ENCODE measurements at places on chromosomes 1 and 21. TPM values are rescaled to one million over a fixed set of nuclear protein-coding genes. Genes with fewer than 3 reads are reported as not detected.

GRCh38 chr1:172457479-172458130 is 13.7 kb upstream of the PIGC start:
- no peak for DNase-seq

GRCh38 chr1:44621841-44622286 is 52.4 kb downstream of the TMEM53 start:
- DNase-seq: no peak

- DNase-seq: no peak
Observed at GRCh38 chr1:22886211-22886610, 86.5 kb downstream of the LACTBL1 start.

DNA sequence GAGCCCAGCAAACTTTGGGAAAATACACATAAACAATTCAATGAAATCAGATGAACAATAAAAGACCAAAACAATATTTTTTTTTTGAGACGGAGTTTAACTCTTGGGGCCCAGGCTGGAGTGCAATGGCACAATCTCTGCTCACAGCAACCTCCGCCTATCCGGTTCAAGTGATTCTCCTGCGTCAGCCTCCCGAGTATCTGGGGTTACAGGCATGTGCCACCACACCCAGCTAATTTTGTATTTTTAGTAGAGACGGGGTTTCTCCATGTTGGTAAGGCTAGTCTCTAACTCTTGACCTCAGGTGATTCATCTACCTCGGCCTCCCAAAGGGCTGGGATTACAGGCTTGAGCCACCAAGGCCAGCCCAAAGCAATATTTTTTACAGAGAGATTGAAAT is 1588.5 kb downstream of the BRINP3 start:
- DNase-seq: no peak

- DNase-seq: no peak
Observed at GRCh38 chr1:28323720-28324119, 5.1 kb upstream of the MED18 start.

Gene BATF3
- polyA plus RNA-seq: 2.2 TPM

- DNase-seq: no peak
Observed at GRCh38 chr1:244444854-244445253, 6.9 kb downstream of the ADSS2 start.

Gene RNU1-2
- polyA plus RNA-seq: not detected

Gene NHLH1
- polyA plus RNA-seq: 1.5 TPM

- no peak for DNase-seq
Observed at GRCh38 chr21:33412832-33413519, 9.8 kb downstream of the IFNGR2 start.

GRCh38 chr1:28380394-28380793 is 10.9 kb downstream of the PHACTR4 start:
- DNase-seq: no peak

Gene TEDDM1
- not detected for polyA plus RNA-seq

DNA sequence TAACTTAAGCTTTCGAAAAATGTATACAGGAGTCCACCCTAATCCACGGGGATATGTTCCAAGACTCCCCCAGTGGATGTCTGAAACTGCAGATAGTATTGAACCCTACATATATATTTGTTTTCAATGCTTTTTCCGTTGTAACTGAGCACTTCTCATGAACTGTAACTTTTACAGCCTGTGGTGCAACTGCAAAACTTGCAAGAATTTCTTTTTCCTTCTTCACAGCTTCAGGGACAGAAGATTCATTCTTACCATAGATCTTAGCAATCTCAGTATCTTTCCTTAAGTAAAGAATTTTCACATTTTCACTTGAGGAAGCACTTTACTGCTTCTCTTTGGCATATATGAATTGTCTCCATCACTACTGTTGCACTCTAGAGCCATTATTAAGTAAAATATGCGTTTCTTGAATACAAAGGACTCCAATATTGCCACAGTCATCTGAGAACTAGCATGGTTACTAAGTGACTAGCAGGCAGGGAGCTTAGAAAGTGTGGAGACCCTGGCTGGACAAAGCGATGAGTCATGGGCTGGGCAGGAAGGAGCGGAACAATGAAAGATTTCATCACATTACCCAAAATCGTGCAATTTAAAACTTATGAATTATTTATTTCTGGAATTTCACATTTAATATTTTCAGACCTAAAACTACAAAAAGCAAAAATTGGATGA is 14.1 kb downstream of the DPYD start:
- DNase-seq: no peak

DNA sequence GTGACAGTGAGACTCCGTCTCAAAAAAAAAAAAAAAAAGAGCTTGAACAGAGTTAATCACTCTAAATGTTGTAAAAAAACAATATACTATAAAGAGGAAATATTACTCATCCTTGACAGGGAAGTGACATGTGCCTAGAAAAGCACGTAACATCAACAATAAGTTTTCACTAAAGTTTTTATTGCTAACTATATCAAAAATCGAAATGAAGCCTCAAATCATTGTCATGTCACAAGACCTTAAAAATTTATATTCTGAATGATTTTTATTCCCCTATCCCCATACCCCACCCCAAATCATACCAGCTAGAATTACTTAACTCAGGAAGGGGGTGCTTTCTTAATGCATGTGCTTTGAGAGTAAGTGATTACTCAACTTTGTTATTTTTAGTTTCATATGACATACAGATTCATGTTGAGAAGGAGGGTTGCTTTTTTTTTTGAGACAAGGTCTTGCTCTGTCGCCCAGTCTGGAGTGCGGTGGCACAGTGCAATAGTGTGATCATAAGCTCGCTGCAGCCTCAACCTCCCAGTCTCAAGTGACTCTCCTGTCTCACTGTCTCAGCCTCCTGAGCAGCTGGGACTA is 53.6 kb upstream of the MUTYH start:
- no peak for DNase-seq

DNA sequence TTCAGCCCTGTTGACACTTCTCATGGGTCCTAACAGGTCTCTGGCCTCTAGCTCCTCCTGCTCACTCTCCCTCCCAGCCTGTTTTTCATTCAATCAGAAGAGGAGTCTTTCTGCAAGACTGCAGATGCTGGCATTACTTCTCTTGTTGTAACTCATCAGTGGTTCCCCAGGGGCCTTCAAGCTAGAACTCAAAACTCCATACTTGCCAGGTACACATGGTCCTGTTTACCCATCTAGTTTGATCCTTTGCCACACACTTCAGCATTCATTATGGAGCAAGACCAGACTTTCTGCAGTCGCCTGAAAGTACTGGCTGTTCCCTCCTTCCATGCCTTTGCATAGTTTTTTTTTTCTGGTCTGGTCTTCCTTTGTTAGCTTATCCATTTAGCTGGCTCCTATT is 47.9 kb downstream of the SERBP1 start:
- DNase-seq: no peak

DNA sequence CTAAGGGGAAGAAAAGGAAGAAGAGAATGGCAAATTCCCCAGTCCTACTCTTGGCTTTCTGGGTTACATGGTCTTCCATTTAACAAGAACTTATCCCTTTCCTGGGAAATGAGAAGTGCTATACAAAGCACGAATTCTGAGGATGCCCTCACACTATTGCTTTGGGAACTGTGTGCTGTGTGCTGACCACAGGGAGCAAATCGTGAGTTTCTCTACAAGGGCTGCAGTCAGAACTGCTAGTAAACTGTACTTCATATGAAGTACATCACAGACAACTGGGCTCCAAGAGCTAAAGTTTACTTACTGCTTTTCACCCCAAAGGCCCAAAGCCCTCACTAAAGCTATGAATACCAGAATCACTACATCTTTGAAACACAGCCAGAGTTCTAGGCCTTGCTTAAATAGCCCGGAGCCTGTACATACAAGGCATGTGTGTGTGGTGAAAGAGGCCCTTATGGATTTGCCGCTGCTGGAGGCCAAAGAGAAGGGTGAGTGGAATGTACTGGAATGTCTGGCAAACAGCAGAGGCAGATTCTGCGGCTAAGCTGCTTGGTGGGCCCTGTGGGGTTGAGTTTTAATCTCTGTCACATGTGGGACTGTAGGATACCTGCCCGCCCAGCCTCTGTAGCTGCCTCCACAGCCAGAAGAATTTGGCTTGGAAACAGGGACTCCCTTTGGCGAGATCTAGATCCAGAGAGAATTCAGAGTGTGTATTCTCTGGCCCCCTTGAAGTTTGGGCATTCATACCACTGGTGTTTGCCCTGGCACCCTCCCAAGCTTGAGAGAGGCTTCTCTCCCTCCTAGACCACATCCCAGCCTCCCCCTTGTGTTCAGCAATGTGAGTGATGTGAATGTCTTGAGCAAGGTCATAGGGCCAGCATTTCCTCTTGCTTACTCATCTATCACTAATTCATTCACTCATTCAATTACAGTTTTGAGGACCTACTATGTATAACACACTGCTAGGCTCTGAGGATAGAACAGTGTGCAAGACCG is 21.9 kb upstream of the TRIM67 start:
- peak; percentile 13 for DNase-seq

Data from hindlimb muscle (tissue), 1 donor.